Tibial nerve (tissue), 4 donors: ENCODE measurements at places on chromosomes 13 and 19.
A peak's percentile ranks its signal among the peaks of the same experiment; 100 is the strongest.

DNA sequence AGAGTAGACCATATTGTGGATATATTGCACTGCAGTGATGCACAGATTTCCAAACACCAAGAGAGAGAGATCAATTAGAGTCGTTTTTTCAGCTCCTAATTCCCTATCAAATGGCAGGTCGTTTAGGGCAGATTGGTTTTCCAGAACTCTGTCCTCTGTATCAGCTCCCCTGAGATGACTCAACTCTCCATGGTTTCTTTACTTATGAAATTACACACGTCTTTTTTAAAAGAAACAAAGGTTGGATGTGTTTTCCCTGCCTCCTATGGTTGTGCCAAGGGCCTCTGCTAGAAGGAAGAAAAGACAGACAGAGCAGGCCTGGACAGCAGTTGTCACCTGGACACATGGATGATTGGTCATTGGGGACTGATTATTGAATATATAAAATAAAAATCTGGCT is 478.1 kb upstream of the NBEA start:
- no peak for DNase-seq

DNA sequence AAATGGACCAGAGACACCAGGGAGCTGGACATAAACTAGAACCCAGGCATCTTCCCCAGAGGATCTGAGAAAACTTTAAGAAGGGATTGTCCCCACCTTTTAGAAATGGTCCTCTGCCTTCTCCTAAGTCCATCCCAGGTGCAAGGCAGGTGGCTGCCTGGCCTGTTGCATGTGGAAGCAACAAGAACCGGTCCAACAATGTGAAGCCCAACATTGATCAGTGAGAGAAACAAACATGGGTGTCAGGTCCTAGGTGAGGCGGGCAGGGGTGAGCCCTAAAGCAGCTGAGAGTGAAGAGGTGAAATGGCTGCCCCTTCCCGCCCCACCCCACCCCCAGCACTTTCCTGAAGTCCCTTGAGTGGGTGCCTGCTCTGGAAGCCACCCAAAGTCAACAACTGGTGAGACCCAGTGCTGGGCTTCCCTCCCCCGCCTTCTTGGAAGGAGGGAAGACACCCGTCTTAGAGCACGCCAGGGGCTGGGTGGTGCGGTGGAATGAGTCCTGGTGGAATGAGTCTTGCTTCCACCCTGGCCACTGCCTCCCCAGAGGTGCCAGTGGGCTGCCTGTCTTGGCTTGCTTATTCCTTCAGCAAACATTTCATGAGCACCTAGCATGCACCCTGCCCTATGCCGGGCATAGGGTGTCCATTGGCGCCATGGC is 1.7 kb downstream of the AP1M1 start:
- no peak for DNase-seq

DNA sequence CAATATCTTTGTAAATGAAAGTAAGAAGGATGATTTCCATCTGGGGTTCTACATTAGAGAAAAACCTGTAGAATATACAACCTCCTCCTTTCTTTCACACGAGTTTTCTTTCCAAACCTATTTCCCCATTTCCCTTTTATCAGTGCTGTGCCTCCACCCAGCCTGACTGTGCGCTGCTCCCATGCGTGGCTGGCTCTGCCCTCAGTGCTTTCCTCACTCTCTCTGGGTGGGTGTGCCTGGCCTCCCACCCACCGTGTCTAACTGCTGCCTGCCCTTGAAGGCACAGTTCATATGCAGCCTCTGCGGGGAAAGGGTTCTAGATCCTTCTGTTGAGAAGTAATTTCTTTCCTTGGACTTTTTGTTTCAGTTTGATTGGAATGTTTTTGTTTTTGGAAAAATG is 70.7 kb downstream of the PCCA start:
- no peak for DNase-seq

- DNase-seq: peak; percentile 59
Measured at GRCh38 chr13:112587764-112588489, at the start of gene TUBGCP3. Gene TUBGCP3 (minus strand): TSS chr13:112588153. CDS start chr13:112587980, 173 bp downstream.

DNA sequence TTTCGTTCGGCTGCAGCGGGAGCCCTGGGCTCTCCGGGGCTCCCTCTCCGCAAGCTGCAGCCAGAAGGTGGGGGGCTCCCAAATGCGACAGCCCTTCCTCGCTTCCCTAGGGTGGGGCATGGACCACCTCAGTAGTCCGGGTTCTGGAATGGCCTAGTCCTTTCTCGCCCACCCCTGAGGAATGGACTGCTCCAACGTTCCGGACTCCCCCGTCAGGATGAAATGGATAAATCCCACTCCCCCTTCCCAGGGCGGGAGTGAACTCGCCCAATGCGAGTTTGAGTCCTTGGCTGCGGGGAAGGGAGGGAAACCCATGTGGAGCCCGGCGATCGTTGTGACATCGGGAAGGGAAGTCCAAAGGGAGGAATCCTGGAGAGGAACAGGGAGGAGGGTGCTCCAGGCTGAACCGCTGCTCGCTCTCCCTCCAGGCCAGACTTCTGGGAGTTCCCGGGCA is 5.5 kb downstream of the HRC start:
- DNase-seq: no peak

GRCh38 chr13:51704399-51705313 is 99.3 kb downstream of the DHRS12 start:
- no peak for DNase-seq

- DNase-seq: no peak
Measured at GRCh38 chr13:77725071-77725470, 27.6 kb downstream of the SLAIN1 start.

DNA sequence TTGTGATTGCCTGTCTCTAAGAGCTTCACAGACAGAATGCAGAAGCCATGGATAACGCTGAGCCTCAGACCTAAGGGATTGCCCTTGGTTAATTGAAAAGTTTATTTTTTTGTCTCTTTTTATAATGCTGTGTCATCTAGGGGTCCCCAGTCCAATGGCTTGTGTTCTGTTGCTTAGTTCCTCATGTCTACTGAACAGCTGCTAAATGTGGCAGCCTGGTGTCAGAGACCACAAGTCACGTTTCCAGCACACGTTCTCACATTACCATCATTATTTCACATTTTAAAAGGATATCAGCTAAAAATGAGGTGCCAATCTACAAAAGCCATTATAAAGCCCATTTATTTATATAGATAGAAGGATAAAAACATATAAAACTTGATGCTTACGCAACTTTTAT is 1362.0 kb downstream of the PCDH9 start:
- DNase-seq: no peak

DNA sequence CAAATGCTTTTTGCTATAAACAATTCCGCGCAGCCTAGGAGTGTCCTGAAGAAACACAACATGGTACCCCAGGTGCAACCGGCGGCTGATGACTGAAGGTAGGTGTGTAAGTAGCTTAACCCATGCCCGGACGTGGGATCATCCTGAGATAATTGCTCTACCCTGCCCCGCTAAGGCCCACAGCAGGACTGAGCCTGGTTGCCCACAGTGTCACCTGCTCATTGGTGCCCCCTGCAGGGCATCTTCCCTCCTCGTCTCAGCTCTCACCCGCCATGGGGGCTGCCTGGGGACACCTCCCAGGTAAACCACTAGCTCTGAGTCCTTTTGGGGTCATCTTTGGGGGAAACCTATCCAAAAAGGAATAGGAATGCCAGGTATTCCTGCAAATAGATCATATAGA is 22.3 kb downstream of the TMEM161A start:
- DNase-seq: peak; percentile 19

DNA sequence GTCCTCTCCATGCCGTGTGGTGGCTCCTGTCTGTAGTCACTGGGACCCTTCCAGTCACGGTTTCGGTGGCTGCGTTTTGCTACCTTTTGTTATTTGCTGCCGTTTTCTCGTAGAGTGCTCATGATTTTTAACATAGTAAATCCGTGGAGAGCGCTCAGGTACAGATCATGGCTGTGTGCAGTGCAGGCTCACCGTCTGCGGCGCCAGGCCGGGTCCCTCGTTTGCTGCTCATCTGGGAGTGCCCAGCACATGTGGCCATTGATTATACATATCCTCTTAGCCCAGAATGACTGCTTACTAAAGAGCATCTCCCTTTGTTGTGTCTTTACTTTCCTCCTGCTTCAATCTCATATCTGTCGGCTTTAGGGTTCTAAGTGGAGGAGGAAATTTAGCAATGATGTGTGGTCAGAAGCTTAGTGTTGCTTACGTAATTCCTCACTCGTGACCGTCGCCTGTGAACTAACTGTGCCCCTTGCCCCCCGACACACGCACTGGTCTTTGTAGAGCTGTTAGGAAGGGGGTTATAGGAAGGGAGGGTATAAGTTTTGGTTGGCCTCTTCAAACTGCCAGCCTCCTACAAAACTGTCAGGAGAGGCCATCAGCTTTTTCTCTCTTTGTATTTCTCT is 31.8 kb downstream of the TFDP1 start:
- no peak for DNase-seq
